ENCODE measurements at places on chromosomes 13 and 19.
A peak's percentile ranks its signal among the peaks of the same experiment; 100 is the strongest.

DNA sequence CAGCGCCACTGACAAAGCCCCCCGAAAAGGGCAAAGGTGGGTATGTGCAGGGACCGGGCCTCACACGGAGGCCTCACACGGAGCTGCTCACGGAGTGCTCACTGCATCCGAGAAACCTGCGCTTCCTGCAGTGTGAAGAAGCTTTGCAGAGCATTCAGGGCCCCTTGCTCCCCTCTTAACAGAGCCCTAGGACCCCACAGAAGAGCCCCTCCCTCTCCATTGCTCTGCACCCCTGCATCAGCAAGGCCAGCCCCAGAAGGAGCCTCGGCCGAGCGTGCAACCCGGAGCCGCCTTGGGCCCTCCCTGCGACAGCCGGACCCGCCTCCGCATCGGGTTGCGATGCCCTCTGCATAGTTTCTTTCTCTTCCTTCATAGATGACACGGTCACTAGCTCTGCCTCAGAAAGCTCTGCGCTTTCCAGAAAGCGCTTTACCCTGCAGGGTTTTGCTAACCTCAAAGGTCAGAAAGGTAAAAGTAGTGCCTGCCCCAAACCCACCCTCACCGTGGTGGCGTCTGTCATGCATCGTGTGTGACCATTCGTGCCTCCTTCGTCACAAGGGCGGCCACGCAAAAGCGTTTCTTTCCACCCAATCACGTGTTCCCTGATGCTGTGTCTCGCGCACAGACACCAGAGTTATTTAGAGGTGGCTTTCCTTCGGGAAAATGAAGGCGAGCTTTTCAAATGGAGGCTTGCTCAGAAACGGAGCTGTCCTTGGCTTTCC, 15.7 kb upstream of the F7 start:
- DNase-seq = no peak

DNA sequence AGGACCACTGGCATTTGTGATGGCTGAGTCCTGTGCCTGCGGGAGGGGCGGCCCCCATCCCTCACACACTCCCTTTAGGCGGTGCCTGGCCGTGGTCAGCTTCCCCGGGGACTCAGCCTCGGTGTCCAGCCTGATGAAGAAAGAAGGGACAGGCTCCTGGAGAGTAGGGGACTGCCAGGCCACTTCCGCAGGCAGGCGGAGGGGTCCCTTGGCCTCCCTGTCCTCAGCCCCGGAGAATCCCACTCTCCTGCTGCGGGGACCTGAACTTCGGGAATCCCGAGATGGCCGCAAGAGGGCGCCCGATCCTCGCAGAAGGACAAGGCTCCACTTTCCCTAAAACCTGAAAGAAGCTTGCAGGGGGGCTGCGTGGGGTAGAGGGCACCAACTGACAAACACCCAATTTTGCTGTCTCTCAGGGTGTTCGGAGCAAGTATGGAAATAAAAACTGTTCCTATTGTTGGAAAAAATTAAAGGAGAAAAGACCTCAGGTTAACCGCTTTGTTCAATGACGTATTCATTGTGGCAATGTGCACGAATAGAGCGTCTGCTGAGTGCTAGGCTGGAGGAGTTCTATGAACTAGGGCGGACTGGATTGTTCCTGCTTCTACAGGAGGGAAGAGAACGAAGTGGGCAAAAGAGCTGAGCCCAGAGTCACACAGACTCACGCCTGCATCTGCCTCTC, 297.3 kb downstream of the ZNF536 start:
- peak; percentile 23 for DNase-seq

- no peak for DNase-seq
Measured at GRCh38 chr13:29589234-29589633, 6.3 kb downstream of the SLC7A1 start.

- no peak for DNase-seq
Measured at GRCh38 chr13:43377149-43377548, 353.8 kb downstream of the DNAJC15 start.

DNA sequence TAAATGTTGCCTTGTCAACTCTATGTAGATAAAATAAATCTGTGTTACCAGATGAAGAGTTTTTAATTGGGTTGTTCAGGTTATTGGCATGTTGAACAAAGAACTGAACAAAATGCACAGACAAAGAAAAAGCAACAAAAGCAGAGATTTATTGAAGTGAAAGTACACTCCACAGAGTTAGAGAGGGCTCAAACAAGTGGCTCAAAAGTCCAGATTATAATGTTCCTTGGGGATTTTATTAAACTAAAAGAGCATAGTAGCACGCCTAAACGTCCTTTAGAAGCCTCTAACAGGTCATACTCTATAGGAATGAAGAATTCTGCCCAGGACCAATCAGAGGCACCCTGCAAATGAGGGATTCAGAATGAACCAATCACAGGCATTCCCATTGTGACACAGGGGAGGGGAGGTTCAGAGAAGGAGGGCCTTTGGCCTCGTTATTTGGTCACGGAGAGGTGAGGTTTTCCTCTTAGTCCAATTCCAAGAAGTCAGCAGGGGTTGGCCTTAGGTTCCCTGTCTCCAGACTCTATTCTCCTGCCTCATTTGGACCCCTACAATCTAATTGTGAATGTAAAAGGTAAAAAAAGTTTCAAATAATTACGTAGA, 12.8 kb downstream of the PSMC4 start:
- DNase-seq = no peak

- no peak for DNase-seq
Measured at GRCh38 chr13:44905556-44905955, 83.7 kb downstream of the NUFIP1 start.

DNA sequence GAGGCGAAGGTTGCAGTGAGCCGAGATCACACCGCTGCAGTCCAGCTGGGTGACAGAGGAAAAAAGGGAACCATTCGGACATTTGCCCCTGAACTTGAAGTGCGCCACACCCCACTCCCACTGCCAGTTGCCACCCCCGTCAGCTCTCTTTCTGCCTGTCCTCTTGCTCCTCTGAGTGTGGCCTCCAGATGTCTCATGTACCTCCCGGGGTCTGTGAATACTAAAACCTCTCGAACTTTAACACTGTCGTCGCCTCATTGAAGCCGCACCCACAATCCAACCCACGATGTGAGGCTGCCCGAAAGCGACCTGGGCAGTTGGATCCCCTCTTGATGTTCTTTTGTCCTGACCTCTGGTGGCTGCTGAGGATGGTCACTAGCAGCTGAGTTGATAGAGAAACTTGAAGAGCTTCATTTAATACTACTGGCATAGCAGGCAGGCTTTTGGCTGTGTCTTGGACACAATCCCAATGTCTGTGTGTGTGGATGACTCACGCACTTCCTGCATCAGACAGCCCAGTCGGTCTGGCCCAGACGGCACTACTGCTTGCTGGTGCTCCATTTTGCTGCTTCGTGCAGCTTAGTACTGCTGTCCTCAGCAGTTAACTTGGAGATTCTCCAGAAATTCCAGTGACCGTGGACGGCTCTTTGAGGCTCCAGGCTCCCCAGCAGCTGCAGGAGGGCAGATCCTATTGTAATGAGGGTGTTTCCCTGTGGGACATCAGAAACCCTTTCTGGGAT, 4.2 kb downstream of the FPR3 start:
- DNase-seq = no peak

DNA sequence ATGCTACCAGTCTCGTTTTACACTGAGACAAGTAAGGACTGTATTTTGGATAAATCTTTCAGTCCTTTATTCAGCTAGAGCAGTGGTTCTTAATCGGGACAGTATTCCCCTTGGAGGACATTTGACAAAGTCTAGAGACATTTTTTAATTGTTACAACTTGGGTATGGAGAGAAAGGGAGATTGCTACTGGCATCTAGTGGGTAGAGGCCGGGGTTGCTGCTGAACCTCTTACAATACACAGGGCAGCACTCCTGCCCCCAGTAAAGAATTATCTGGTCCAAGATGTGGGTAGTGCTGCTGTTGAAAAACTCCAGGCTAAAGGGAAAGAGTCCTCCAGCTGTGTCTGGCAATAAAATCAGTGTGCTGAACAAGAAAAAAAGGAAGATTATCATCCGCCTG, 334.8 kb downstream of the SLC7A1 start:
- DNase-seq = no peak

DNA sequence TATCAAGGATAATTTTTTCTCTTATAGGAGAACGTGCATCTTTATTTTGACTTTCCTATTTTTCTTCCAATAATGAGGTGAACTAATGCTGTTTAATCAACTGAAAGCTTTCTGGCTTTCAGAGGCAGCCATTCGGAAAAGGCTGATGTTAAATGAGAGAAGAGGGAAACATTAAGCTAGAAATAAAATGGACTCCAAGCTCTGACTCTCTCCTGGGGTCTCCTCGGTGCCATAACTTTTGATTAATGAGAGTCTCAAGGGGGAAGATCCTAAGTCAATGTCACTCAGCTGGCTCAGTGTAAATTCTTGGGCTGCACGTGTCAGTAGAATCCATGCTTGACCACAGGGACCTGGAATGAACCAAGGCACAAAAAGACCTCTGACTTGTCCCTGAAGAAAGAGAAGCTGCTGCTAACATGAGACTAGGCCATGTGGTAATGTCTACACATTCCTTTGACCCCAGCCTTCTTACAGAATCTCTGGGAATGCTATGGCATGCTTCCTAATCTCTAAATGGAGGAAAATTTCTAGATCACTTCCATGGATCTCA, 152.2 kb upstream of the RFC3 start:
- DNase-seq = no peak

GRCh38 chr19:49210901-49211451, 53.4 kb downstream of the TRPM4 start:
- no peak for DNase-seq

DNA sequence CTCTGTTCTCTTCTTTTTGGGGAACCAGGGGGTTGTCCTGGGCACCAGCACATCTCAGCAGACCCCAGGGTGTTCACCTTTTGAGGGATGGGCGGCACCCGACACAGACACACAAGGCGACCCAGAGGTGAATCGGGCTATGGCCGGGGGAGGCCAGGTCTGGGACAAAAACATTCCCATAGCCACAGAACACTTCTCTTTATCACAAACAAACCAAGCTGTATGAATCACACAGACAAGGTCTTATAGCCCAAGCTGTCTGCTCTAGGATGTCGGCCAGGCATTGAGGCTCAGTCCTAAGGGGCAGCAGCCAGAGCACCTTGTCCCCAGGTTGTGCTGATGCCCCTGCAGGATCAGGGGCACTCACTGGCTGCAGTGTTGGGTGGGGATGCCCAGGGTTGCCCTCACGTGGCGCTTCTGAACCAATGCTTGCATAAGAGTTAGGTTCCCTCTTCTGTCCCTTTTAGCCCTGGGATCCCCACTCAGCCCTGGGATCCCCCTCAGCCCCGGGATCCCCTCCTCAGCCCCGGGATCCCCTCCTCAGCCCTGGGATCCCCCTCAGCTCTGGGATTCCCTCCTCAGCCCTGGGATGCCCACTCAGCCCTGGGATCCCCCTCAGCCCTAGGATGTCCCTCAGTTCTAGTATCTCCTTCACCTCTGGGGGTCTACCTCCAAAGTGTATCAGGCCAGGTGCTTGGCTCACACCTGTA, 26.9 kb downstream of the MAU2 start:
- no peak for DNase-seq

DNA sequence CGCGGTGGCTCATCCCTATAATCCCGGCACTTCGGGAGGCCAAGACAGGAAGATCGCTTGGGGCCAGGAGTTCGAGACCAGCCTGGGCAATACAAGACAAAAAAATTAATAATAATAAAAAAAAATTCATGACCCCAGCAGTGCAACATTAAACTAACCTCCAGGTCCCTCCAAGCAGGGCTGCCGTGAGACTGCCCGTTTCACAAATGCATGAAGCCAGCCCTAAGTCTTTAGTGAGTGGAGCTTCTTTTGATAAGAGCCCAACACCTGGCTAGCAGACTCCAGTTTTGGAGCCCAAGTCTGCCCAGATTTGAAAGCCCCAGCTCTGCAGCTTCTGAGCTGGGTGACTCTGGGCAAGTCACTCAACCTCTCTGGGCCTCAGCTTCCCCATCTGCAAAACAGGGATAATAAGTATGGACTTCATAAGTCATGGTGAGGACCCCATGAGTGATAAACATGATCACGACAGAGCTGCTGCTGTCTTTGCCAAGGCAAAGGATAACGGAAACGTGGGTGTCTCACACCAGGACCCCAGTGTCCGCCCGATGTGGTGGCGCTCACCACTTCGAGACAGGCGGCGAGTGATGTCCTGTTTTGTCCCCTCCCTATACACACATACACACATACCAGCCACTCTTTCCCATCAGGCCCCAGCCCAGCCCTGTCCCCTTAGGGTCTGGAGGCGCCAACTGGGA, 38.4 kb upstream of the NANOS3 start:
- no peak for DNase-seq

DNA sequence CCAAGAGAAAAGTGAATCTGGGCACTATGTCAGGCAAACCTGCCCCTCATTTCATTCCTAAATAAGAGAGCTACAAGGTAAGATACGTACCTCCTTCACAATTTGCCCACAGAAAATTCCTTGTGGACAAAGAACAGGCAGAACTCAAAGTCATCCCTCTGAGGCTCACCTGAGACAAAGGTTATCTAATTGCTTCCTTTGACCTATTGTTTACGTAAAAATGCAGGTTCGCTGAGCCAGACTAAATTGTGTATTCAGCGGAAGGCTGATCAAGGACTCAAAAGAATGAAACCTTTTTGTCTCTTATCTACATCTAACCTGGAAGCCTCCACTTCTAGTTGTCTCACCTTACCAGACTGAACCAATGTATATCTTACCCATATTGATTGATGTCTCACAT, 213.3 kb downstream of the POSTN start:
- DNase-seq = no peak

DNA sequence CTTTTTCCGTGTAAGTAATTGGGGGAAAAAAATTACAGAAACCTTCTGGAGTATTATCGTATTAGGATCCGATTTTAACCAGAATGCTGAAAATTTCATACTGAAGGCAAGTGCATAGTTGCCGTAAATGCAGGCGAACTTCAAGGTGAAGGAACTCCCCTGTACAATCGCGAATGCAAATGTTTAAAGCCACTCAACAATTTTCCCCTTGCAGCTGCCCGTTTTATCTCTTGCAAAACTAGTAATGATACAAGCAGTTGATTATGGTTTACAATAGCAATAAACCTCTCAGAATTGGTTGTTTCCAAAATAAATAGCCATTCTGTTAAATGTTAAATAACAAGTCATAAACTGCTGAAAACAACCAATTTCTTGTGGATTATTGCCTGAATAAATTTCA, 105.7 kb downstream of the DNAJC15 start:
- DNase-seq = no peak

GRCh38 chr19:32563761-32564160, 17.2 kb upstream of the PDCD5 start:
- no peak for DNase-seq

GRCh38 chr13:98111168-98112098, 31.5 kb upstream of the FARP1 start:
- no peak for DNase-seq

- no peak for DNase-seq
Measured at GRCh38 chr19:40811478-40812341, 12.7 kb downstream of the EGLN2 start.

GRCh38 chr19:6531163-6531955, 533 bp downstream of the TNFSF9 start:
- DNase-seq = no peak

DNA sequence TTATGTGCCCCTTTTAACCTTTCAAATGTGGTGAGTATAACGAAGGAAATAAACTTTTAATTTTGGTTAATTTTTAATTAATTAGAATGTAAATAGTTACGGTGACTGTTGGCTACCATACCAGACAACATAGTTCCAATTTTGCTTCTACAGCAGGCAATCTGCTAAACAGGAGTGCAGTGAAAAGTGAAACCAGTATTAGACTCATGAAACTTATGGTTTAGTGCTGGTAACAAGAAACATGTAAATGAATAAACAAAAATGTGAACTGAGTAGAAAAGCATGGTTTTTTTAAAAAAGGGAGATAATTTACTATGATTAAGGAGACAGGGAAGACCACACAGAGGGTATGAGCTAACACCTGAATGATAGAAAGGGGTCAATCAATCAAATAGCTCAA, 478.4 kb downstream of the PCDH9 start:
- no peak for DNase-seq

Measured in activated CD4-positive, alpha-beta T cell treated with anti-CD3 and anti-CD28 coated beads, Interleukin-2, amount 50 U/mL, for 4 hours (primary cell).